Sigmoid colon (tissue), 7 donors: ENCODE measurements at places on chromosomes 7 and 10.

- no peaks in the 10 kb centered on the region for H3K27me3 ChIP-seq
- H3K4me1 ChIP-seq: peaks cover 35% of the 10 kb centered on the region
- H3K36me3 ChIP-seq: peaks cover 57% of the 10 kb centered on the region
- H3K4me3 ChIP-seq: no peak overlapping the region
- no peak overlapping the region for H3K27ac ChIP-seq
- DNase-seq: no peak
These were observed 209.5 kb downstream of the TCF7L2 start for GRCh38 chr10:113159563-113159962.

DNA sequence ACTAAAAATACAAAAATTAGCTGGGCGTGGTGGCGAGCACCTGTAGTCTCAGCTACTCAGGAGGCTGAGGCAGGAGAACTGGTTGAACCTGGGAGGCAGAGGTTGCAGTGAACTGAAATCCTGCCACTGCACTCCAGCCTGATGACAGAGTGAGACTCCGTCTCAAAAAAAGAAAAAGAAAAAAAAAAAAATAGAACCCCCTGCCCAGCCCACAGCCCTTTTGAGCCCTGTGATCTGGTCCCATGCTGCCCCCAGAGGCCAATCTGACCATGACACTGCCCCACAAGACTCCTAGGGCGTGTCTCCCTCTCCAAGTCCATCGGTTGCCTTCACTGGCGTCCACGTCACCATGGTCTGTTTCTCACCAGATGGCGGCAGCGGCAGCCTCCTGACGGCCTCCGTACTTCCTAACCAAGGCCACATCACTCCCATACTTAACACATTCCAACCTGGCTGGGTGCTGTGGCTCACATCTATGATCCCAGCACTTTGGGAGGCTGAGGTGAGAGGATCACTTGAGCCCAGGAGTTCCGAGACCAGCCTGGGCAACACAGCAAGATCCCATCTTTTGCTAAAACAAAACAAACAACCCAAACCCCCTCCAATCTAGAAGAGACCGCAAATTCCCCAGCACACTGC lies 18.0 kb downstream of the STX1A start:
- peaks cover 21% of the 10 kb centered on the region for H3K4me1 ChIP-seq
- H3K4me3 ChIP-seq: no peak overlapping the region
- no peak overlapping the region for H3K27ac ChIP-seq
- DNase-seq: no peak
- no peaks in the 10 kb centered on the region for H3K27me3 ChIP-seq

GRCh38 chr10:5530412-5530806 lies 5.6 kb downstream of the CALML3 start:
- DNase-seq: peak; percentile 32
- H3K27ac ChIP-seq: peak overlapping the region; percentile 81
- H3K4me1 ChIP-seq: peaks cover 33% of the 10 kb centered on the region
- H3K36me3 ChIP-seq: no peaks in the 10 kb centered on the region

DNA sequence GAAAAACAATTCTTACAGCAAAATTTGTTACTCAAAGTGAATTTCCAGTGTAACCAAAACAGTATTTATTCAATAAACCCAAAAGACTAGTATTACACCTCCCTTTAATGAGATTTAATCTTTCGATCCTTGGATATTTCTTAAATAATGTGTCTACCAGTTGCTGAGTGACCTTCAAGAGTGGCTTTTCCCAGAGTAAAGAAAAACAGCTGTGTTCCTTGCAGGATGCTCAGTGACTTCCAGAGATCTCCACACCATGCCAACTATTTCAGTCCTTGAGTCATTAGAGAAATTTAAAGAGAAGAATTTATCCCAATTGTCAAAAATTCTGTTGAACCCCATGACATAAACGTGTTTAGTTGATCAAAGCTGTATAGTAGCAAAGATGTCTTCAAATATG lies 44.0 kb downstream of the IMMP2L start:
- H3K27ac ChIP-seq: no peak overlapping the region
- H3K27me3 ChIP-seq: no peaks in the 10 kb centered on the region
- DNase-seq: no peak

DNA sequence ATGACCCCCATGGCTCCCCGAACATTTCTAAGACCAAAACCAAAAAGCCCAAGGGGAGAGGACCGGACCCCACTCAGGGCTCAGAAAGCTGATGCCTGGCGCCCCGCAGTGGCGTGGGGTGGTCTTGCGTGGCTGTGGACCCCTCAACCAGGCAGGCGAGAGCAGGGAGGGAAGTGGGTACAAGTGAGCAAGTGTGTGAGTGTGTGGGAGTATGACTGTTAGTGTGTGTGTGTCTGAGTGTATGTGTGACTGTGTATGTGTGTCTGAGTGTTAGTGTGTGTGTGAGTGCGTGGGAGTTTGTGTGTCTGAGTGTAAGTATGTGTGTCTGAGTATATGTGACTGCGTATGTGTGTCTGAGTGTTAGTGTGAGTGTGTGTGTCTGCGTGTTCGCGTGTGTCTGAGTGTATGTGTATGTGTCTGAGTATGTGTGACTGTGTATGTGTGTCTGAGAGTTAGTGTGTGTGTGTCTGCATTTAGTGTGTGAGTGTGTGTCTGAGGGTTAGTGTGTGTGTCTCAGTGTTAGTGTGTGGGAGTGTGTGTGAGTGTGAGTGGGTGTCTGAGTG lies 34.0 kb upstream of the INSIG1 start:
- no peak overlapping the region for H3K27ac ChIP-seq
- no peak for DNase-seq
- no peaks in the 10 kb centered on the region for H3K36me3 ChIP-seq
- H3K4me3 ChIP-seq: no peak overlapping the region
- H3K27me3 ChIP-seq: no peaks in the 10 kb centered on the region

DNA sequence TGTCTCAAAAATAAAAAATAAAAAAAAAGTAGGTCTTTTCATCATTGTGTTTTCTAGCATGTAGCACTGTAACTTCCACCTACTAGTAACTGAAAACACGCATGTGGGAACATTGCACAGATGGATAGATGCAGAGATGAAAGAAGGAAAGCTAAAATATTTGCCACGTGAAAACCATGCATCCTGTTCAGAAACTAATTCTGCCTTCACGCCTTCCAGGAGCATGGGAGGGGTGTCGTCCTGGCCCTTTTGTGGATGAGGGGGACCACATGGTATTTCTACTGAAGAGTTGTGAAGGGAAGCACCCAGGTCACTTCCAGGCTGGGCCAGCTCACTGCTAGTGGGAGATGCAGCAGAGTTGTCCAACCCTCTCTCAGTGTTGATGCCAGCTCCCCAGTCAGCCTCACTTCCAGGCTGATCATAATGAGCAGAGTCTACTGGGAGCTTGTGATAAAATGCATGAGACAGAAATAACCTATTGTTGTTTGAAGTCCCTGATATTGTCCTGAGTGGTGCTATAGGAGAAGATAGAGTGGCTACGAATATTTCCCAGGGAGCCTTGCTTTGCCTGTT lies 287.1 kb upstream of the CELF2 start:
- no peaks in the 10 kb centered on the region for H3K27me3 ChIP-seq
- H3K4me1 ChIP-seq: peaks cover 7% of the 10 kb centered on the region
- no peak overlapping the region for H3K27ac ChIP-seq
- no peaks in the 10 kb centered on the region for H3K36me3 ChIP-seq
- no peak for DNase-seq

GRCh38 chr10:132451506-132452215 lies 54.7 kb downstream of the PWWP2B start:
- peak overlapping the region; percentile 63 for H3K27ac ChIP-seq
- no peak for DNase-seq
- no peaks in the 10 kb centered on the region for H3K36me3 ChIP-seq
- H3K4me1 ChIP-seq: peaks cover 32% of the 10 kb centered on the region

DNA sequence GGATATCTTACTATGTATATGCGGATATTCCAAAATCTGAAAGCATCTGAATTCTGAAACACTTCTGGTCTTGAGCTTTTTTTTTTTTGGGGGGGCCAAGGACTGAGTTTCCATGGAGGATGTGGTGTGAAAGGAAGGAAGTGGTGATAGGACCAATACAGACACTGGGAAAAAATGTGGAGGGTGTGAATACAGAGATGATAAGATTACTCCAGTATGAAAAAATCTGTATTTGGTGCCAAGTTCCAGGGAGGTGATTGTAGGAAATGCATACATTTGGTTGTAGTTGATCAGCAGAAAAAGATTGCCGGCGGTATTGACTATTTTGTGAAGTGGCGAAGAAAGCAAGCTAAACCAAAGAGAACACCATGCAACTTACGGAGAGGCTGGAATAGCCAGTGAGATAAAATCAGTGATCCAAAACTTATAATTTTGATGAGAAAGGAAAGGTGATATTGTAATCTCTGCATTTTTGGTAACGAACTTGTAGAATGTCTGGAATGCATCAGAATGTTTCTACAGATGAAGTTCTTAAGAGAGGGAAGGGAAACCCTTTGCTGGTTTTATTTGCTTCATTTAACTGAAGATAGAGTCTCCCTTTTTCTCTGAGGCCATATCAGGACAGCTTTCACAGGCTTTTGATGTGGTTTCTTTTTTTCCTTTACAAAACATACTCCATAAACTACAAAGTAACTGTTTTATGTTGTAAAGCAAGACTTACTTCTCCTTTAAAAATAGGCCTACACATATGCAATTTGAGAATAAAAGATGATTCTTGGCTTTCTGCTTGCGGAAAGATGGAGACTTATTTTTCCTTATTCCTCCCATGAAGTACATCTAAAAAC lies 6.0 kb downstream of the WDR37 start:
- H3K27me3 ChIP-seq: no peaks in the 10 kb centered on the region
- H3K27ac ChIP-seq: no peak overlapping the region
- H3K4me1 ChIP-seq: peaks cover 12% of the 10 kb centered on the region
- DNase-seq: no peak
- no peaks in the 10 kb centered on the region for H3K36me3 ChIP-seq

DNA sequence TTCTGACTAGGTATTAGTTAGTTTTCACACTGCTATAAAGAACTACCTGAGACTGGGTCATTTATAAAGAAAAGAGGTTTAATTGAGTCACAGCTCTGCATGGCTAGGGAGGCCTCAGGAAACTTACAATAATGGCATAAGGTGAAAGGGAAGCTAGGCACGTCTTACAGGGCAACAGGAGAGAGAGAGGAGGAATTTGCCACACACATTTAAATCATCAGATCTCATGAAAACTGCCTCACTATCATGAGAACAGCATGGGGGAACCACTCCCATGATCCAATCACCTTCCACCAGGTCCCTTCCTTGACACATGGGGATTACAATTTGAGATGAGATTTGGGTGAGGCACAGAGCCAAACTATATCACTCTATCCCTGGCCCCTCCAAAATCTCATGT lies 40.6 kb upstream of the ZMYND11 start:
- H3K27me3 ChIP-seq: no peaks in the 10 kb centered on the region
- no peak overlapping the region for H3K27ac ChIP-seq
- no peaks in the 10 kb centered on the region for H3K36me3 ChIP-seq
- no peaks in the 10 kb centered on the region for H3K4me1 ChIP-seq
- no peak overlapping the region for H3K4me3 ChIP-seq

- H3K27me3 ChIP-seq: no peaks in the 10 kb centered on the region
- H3K27ac ChIP-seq: no peak overlapping the region
- H3K4me1 ChIP-seq: peaks cover 8% of the 10 kb centered on the region
- no peaks in the 10 kb centered on the region for H3K36me3 ChIP-seq
These were observed 112.4 kb downstream of the CABCOCO1 start for GRCh38 chr10:61775111-61775510.
